ENCODE measurements at places on chromosomes 13 and 19.

DNA sequence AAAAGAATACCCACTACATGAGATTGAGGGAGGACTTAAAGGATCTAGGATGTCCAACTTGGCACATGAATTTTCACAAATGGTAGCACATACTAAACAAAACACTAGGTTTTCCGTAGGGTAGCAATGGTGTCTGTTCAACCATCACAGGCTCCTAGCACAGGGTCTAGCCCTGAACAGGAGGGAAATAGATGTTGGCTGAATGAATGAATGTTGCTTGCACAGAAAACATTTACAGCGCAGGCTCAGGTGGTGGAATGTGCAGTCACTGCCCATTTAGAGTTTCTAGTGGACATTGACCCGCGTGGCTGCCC lies 1.9 kb upstream of the MYCBP2 start:
- DNase-seq: no peak

DNA sequence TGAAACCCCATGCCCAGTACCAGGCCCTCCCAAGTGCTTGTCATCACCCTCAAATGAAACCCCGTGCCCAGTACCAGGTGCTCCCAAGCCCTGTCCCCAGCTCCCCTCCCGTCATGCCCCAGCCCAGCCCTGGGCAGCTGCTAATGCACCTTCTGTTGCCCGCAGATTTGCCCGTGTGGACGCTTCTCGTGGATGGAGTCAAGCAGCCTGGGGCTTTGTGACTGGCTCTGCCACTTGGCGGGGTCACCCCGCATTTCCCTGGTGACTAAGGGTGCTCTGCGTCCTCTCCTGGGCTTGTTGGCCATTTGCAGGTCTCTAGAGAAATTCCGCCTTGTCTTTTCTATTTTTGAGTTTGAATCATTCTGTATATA lies 82.7 kb downstream of the ATP11A start:
- DNase-seq: no peak

GRCh38 chr13:76634431-76635191 lies 251.6 kb downstream of the KCTD12 start:
- no peak for DNase-seq

DNA sequence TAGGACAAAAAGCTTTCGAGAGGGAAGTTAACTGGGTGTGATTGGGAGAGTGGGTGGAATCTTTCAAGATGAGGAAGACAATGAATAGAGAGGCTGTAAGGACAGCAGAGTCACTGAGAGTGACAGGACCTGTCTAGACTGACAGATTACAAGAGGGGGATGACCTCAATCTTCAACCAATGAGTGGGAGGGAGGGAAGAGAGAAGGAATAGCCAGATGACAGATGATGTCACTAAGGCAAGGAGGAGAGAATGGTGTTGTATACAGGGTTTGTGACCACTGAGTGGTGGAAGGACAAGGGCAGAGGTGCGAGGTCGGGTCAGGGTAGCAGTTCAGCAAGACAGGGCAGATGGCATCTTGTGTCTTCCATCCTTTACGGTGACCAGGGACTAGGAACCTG lies 5.8 kb upstream of the ILF3 start:
- DNase-seq: no peak

DNA sequence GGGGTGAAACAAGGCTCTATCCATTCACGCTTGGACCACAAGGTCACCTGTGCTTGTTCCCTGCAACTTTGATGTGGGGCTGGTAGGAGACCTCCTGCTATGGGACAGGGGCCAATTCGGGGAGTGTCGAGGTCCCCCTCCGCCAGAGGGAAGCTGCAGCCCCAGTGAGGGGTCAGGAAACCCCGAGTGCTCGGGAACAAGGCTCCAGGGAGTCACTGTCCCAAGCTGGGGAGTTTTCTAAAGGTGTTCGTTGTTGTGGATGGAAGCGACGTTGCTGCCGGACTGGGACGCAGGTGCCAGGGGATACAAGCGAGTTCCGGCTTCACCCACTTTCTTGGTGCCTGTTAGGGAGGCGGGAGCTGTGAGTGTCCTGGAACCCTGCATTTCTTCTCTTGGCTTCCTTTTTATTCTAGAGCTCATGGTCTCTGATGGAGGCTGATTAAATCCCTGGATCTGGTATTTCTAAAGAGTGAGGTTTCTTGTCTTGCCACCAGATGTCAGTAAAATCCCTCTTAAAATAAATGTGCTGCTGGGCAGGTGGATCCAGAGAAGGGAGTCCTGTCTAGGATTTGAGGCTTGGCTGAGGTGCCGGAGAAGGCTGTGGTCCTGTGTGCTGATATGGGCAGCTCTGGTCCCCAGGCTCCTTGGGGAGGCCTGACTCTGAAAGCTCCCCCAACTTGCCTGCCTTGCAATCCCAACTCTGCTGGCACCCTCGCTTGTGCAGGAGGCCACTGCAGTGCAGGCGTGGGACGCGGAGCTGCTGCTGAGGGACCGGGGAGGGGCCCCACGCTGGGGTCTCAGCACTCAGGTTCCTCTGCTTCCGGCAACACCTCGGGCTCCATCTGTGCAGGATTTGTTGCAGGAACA lies 153.9 kb downstream of the TEX29 start:
- no peak for DNase-seq

DNA sequence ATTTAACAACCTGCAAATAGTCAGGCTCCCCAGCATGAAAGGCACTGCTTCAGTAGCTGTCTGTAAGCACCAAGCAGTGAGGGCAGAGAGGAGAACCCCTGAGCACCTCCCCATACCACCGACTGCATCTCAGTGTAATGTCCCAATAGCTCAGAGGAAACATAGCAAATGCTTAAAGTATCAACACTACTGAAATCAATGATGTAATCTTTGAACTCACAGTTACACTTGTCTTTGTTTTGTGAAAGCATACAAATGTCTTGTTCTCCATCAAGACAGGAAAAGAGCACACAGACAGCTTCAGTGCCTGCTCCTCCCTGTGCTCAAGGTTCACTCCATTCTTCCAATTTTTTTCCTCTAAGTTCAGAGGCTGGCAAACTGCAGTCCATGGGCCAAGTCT lies 94.7 kb downstream of the IRS2 start:
- no peak for DNase-seq
